Pancreas (tissue), 10 donors: ENCODE measurements at places on chromosomes 16 and 17. TPM values are rescaled to one million over a fixed set of nuclear protein-coding genes. Genes with fewer than 3 reads are reported as not detected.

DNA sequence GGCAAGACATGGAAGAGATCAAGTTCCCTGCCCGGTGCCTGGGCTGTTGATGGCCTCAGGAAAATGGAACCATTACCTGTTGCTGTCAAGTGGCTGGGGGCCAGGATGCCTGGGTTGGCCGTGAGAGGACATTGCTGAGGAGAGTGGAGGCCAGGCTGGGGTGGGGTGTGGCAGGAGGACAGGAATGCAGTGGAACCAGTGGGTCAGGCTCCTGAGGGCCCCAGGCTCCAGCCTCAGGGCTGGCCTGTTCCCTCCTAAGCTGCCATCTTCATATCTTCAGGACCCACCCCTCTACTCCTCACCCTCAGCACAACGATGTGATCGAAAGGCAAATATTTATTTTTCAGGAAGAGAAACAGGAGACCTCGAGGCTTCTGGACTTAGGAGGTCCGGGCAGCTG is 8.5 kb upstream of the YPEL3 start:
- no peak overlapping the region for H3K4me3 ChIP-seq
- H3K27ac ChIP-seq, result no peak overlapping the region
- DNase-seq, result no peak
- no peaks in the 10 kb centered on the region for H3K36me3 ChIP-seq

DNA sequence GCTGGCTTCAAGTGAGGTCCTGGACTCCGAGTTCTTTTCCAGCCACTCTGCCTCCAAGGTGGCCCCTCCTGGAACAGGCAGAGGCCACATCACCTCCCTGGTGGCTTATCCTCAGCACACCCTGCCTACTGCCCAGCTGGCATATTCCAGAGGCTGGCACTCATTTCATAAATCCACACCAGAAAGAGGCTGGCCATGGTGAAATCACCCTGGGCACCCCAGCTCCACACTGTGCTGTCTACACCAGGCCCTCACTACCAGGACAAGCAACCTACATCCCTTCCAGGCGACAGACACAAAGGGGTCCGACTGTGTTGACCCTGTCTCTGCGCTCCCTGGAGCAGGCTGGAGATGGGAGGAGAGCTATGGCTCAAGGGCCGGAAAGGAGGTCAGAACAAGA is 100.2 kb downstream of the C16orf78 start:
- peak; percentile 11 for DNase-seq
- no peaks in the 10 kb centered on the region for H3K27me3 ChIP-seq
- H3K27ac ChIP-seq, result no peak overlapping the region

GRCh38 chr16:3170440-3171180 is 17.4 kb upstream of the OR1F1 start:
- no peak for DNase-seq
- no peaks in the 10 kb centered on the region for H3K4me1 ChIP-seq
- H3K4me3 ChIP-seq, result peak overlapping the region; percentile 17
- H3K27me3 ChIP-seq, result peaks cover 4% of the 10 kb centered on the region
- H3K27ac ChIP-seq, result no peak overlapping the region

GRCh38 chr17:40027614-40028012 is 12.4 kb downstream of the CSF3 start:
- H3K27me3 ChIP-seq, result no peaks in the 10 kb centered on the region
- H3K36me3 ChIP-seq, result no peaks in the 10 kb centered on the region
- H3K27ac ChIP-seq, result no peak overlapping the region
- no peak overlapping the region for H3K4me3 ChIP-seq
- DNase-seq, result no peak

- no peak for DNase-seq
- H3K4me1 ChIP-seq, result no peaks in the 10 kb centered on the region
- no peak overlapping the region for H3K4me3 ChIP-seq
- no peak overlapping the region for H3K27ac ChIP-seq
- H3K27me3 ChIP-seq, result no peaks in the 10 kb centered on the region
Measured at GRCh38 chr17:2933606-2934005, 129.8 kb downstream of the OR1D5 start.

- H3K27ac ChIP-seq, result no peak overlapping the region
- H3K4me1 ChIP-seq, result no peaks in the 10 kb centered on the region
- no peak overlapping the region for H3K4me3 ChIP-seq
- H3K27me3 ChIP-seq, result no peaks in the 10 kb centered on the region
Measured at GRCh38 chr16:81719993-81720392, 59.1 kb upstream of the PLCG2 start.

GRCh38 chr17:17151055-17151454 is 55.1 kb downstream of the PLD6 start:
- H3K4me3 ChIP-seq, result no peak overlapping the region
- H3K4me1 ChIP-seq, result no peaks in the 10 kb centered on the region
- H3K27ac ChIP-seq, result no peak overlapping the region

GRCh38 chr17:78823282-78824046 is 17.1 kb downstream of the USP36 start:
- H3K4me3 ChIP-seq, result no peak overlapping the region
- DNase-seq, result no peak
- no peaks in the 10 kb centered on the region for H3K27me3 ChIP-seq
- no peak overlapping the region for H3K27ac ChIP-seq
- peaks cover 7% of the 10 kb centered on the region for H3K36me3 ChIP-seq
- H3K4me1 ChIP-seq, result no peaks in the 10 kb centered on the region

DNA sequence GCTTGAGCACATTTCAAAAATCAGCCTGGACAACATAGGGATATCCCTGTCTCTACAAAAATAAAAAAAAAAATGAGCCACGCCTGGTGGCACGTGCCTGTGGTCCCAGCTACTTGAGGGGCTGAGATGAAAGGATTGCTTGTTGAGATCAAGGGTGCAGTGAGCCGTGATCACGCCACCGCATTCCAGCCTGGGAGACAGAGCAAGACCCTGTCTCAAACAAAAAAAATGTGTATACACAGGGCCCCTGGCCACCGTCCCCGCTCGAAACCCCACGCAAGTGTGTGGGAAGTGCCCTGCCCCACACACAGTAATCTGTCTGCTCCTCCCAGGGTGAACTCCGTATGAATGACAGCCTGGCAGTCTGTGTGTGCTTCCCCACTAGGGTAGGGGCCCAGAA is 93.0 kb upstream of the RPL38 start:
- H3K27me3 ChIP-seq, result no peaks in the 10 kb centered on the region
- no peaks in the 10 kb centered on the region for H3K36me3 ChIP-seq
- DNase-seq, result no peak
- no peak overlapping the region for H3K27ac ChIP-seq
- no peak overlapping the region for H3K4me3 ChIP-seq

DNA sequence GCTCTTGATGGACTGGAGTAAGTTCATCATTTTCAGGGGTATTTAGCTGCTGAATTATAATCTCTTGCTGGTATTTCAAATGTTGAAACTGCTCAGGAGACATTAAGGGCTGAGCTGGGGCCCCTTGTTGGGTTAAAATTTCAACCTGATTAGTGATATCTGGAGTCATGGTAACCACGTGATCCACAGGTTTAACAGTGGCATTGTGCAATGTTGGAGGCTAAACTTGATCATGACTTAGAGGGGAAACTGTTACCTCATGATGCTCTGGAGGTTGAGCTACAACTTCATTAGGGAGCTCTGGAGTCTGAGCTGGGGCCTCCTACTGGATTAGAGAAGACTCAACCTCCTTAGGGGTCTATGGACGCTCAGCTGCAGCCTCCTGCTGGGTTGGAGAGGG is 17.2 kb upstream of the MPP2 start:
- DNase-seq, result no peak
- H3K36me3 ChIP-seq, result no peaks in the 10 kb centered on the region
- no peak overlapping the region for H3K27ac ChIP-seq

DNA sequence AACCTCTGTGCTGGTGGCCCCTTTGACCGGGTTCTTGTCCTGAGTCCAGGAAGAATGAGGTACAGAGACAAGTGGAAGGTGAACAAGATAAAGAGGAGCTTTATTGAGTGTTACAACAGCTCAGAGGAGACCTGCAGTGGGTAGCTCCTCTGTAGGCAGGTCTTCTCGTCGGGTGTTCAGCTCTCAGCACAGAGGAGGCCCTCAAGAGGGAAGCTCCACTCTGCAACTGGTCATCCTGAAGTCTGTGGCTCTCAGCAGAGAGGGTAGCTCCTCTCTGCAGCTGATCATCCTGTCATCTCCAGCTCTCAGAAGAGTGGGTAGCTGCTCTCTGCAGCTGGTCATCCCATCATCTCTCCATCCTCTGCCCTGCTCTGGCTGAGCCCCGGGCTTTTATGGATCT is 39.7 kb downstream of the SCPEP1 start:
- no peak overlapping the region for H3K27ac ChIP-seq
- no peaks in the 10 kb centered on the region for H3K27me3 ChIP-seq
- no peaks in the 10 kb centered on the region for H3K4me1 ChIP-seq
- DNase-seq, result no peak
- no peak overlapping the region for H3K4me3 ChIP-seq

- no peak overlapping the region for H3K4me3 ChIP-seq
- no peaks in the 10 kb centered on the region for H3K27me3 ChIP-seq
- H3K27ac ChIP-seq, result no peak overlapping the region
- H3K36me3 ChIP-seq, result no peaks in the 10 kb centered on the region
- no peak for DNase-seq
Measured at GRCh38 chr16:81939164-81940056, 71.9 kb downstream of the SDR42E1 start.

DNA sequence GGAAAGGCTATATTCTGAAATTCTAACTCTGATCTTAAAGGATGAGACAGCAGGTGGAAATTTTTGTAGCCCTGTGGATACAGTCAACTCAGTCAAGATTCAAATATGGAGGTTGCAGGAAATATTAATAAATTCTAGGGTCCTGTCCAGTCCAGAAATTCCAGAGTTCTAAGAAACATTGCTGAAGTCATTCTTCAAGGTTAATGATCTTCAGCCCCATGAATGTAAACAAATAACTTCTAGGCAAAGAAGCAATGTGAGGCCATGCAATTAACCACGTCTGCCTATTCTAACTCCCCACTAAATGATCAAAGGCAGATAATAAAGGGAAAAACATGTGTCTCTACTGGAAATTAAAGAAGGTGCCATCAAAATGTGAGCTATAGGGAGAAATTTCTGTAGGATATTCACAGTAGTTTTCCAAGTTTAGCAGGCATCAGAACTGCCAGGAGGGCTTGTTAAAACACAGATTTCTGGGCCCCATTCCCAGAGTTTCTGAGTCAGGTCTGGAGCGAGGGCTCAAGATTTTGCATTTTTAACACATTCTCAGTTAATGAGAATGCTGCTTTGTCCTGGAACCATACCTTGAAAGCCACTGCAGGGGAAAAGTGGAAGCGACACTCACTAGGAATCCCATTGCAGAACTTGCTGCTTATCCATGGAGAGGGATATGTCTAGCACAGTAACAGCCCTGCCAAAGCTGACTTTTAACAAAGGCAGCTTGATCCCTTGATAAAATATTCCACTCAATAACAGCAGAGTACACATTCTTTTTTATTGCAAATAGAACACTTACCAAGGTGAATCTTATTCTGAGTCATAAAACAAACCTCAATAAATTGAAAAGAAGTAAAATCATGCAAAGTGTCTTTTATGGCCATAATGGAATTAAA is 61.8 kb downstream of the DNAH3 start:
- no peaks in the 10 kb centered on the region for H3K27me3 ChIP-seq
- no peak for DNase-seq
- H3K4me1 ChIP-seq, result no peaks in the 10 kb centered on the region
- no peak overlapping the region for H3K4me3 ChIP-seq

- H3K27me3 ChIP-seq, result no peaks in the 10 kb centered on the region
Measured at GRCh38 chr16:2174396-2175131, 19.0 kb downstream of the TRAF7 start.

DNA sequence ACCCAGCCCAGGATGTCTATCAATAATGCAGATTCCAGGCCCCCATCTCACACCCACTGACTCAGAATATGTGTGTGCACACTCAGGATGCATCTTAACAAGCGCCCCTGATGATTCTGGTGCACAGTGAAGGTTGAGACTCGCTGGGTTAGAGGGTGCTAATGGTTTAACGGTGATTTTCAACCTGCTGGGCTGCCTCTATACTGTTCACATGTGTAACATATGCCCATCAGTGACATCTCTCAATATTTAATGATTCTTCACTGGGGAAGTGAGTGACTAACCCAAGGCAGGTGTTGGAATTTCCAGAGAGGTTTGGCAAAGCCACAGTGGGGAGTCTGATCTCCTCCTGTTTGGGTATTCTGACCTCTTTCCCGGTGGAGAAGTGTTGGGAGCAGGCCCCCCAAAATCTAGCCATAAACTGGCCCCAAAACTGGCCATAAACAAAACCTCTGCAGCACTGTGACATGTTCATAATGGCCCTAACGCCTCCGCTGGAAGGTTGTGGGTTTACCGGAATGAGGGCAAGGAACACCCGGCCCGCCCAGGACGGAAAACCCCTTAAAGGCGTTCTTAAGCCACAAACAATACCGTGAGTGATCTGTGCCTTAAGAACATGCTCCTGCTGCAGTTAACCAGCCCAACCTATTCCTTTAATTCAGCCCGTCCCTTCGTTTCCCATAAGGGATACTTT is 4.1 kb upstream of the DOC2B start:
- no peak overlapping the region for H3K4me3 ChIP-seq
- peak; percentile 12 for DNase-seq
- no peaks in the 10 kb centered on the region for H3K27me3 ChIP-seq

DNA sequence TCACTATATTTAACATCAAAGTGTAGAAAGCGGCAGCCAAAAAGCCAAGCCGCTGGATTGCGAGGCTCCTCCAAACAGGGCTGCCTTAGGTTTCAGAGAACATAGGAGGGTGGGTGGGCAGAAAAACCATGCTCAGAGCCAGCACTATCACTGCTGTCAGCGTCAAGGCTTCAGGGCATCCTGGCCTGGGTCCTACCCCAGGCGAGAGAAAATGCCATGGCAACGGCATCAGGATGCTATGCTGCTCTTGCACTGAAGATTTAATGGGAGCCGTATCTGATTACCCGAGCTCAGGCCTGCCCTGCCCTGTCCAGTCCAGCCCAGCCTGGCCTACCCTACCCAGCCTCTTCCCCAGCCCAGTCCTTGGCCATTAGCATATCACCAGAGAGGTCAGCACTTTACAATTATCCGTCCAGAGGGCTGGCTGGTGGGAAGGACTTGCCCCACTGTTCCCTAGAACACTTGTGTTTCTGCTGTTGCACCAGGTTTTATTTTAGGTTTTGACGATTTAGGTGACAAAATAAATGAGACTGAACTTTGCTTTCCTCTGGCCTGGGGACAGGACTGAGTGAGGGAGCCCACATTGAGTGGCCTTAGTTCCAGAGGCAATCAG is 61.1 kb downstream of the TOM1L2 start:
- DNase-seq, result no peak
- no peak overlapping the region for H3K27ac ChIP-seq
- no peaks in the 10 kb centered on the region for H3K27me3 ChIP-seq
- no peaks in the 10 kb centered on the region for H3K36me3 ChIP-seq

DNA sequence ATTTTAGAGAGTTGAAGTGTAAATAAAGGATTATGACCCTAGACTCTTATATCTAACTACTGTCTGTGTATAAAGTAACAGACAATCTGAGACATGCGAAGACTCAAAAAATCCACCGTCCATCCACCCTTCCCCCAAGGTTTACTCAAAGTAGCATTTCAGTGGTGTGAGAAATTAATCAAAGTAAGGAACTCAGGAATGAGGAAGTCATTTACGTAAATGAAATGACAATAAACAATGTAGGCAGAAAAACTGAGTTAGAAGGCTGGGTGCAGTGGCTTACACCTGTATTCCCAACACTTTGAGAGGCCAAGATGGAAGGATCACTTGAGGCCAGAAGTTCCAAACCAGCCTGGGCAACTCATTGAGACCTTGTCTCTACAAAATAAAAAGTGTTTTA is 19.8 kb upstream of the NTN1 start:
- peaks cover 8% of the 10 kb centered on the region for H3K27me3 ChIP-seq
- H3K27ac ChIP-seq, result no peak overlapping the region
- H3K4me3 ChIP-seq, result no peak overlapping the region
- no peaks in the 10 kb centered on the region for H3K36me3 ChIP-seq

- no peak overlapping the region for H3K4me3 ChIP-seq
- DNase-seq, result no peak
- no peak overlapping the region for H3K27ac ChIP-seq
- peaks cover 20% of the 10 kb centered on the region for H3K4me1 ChIP-seq
- H3K36me3 ChIP-seq, result peaks cover 32% of the 10 kb centered on the region
Measured at GRCh38 chr17:75899353-75899752, 2.6 kb upstream of the TRIM65 start.

The TMED6 gene
- total RNA-seq, result 40.9 TPM

The VPS35 gene
- total RNA-seq, result 49.9 TPM

The SEZ6L2 gene
- total RNA-seq, result 14.7 TPM

The CLEC3A gene
- total RNA-seq, result not detected
